ENCODE measurements at places on chromosomes 1 and 21. TPM values are rescaled to one million over a fixed set of nuclear protein-coding genes. Genes with fewer than 3 reads are reported as not detected.

DNA sequence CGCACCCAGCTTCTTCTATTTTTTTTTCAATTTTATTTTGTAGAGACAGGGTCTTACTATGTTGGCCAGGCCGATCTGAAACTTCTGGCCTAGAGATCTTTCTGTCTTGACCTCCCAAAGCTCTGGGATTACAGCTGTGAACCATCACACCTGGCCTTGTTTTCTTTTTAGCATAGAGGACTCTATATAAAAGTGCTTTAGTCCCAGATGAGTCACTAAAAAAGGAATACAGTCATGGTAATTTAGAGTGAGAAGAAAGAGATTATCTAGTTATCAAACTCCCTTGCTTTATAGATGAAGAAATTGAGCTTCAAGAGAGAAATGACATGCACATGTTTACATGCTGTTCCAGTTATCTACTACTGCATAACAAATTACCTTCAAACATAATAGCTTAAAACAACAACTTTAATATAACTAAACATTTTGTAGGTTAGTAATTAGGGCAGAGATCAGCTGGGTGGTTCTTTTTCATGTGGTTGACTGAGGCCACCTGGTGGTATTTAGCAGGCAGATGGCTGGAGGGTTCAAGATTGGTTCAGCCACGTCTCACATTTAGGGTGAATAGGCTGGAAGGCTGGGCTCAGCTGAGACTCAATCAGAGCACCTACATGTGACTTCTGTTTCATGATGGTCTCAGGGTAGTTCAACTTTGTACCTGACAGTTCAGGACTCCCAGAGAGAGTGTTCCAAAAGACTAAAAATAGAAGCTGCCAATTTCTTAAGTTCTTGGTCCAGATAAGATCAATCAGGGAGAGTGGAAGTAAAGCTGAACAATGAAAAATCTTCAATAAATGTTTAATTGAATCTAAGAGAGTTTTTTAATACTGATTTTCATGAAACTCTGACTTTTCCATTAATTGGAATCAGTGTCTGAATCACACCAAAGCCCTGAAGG, 16.9 kb upstream of the MTF2 start:
- peak; percentile 61 for DNase-seq

- DNase-seq: no peak
Measured at GRCh38 chr1:234918181-234918841, 210.3 kb downstream of the TOMM20 start.

- DNase-seq: no peak
Measured at GRCh38 chr1:195831789-195832188, 776.5 kb downstream of the KCNT2 start.

DNA sequence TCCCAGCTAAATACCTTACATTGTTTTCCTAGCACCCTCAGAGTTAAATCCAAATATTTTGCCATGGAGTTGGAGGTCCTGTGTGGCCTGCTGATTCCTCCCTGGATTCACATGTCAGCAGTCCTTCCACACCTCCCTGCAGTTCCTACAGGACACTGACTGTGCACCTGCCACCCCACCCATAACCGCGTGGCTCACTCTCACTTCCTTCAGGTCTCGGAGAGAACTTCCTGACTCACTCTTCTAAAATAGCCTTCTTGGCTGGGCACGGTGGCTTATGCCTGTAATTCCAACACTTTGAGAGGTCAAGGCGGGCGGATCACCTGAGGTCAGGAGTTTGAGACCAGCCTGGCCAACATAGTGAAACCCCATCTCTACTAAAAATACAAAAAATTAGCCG, 8.4 kb upstream of the CAMTA1 start:
- DNase-seq: no peak

RHBDL2 gene
- not detected for total RNA-seq

EDARADD gene
- 2.3 TPM for total RNA-seq

KRTAP10-1 gene
- total RNA-seq: not detected

MIXL1 gene
- not detected for total RNA-seq
